NCI-H1105 treated with DMSO at 0.1 percent for 48 hours (cell line): ENCODE measurements at places on chromosomes 11 and 22.
A peak's percentile ranks its signal among the peaks of the same experiment; 100 is the strongest.

DNA sequence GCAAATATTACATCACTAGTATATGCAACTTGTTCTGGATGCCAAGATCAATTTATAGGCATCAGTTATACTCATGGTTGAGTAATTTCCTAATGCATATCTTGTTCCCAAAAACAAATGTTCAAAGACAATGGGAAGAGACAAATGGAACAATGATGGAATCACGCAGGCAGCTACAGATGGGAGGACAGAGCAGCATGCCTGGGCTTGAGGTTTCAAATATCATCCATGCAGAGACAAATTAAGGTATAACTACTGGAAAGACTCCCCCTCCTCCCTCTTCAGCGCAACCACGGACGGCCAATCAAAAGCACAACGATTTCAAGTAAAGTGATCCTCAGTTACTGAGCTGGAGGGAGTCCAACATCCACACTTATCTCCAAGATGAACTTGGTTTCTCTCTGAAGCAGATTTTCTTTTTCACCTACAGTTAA, 106.8 kb downstream of the CCDC83 start:
- peak; percentile 93 for DNase-seq

GRCh38 chr11:119641983-119642745, 86.8 kb downstream of the NECTIN1 start:
- DNase-seq, result peak; percentile 46

DNA sequence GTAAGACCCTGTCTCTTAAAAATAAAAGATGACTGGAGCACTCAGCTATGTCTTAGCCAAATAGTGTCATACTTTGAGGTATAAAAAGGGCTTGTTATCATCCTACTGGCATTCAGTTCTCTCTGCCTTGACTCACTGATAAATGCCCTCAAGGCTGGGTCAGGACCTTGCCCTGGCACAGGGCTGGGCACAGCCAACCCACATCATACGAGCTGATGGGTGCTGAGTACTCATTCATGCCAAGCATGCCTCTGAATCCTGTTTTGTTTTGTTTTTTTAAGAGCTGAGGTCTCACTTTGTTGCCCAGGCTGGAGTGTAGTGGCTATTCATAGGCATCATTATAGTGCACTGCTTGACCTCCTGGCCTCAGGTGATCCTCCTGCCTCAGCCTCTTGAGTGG, 1.9 kb downstream of the SMTNL1 start:
- no peak for DNase-seq

GRCh38 chr22:49091917-49092545, 735.6 kb downstream of the BRD1 start:
- DNase-seq, result no peak

DNA sequence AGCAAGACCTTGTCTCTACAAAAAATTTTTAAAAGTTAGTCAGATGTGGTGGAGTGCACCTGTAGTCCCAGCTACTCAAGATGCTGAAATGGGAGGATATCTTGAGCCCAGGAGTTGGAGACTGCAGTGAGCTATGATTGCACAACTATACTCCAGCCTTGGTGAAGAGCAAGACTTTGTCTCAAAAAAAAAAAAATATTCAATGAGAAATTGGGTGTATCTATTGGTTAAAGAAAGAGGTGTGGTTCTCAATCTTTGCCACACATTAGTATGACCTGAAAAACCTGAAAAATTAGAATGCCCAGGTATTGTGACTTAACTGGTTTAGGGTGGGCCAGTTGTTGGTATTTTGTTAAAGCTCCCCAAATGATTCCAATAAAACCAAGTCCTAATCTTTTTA, 32.4 kb downstream of the MTNR1B start:
- no peak for DNase-seq

DNA sequence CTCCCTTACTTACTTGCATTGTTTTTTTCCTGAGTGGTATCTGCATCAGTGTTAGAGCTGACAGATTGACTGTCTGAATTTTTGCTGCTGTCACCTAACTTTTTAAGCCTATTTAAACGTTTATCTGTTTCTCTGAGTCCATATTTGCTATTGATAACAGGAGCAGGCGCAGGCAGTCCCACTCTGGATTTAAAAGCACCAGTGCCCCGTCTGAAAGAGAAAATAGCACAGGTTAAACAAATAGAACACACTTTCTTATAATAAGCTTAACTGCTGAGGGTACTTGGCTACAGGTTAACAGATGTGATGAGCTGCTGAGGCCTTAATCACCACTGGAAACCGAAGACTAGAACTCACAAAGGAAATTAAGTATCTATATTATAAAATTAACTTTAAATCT, 45.8 kb upstream of the CHKA start:
- no peak for DNase-seq

DNA sequence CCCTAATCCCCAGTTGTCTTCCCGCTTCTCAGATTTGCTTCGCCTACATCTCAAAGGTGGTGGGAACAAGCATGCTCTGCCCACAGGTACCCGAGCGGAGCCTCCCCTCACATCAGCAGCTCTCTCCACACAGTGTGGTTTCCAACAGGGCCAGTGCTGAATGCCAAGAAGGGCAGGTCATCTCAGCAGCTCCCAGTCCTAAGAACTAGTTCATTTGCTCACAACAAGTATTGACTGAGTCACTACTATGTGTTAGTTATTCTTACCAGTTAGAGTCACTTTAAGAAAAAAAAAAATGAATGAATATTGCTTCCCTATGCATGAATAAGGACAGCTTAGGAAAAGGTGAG, 66.2 kb downstream of the THAP12 start:
- DNase-seq, result no peak

DNA sequence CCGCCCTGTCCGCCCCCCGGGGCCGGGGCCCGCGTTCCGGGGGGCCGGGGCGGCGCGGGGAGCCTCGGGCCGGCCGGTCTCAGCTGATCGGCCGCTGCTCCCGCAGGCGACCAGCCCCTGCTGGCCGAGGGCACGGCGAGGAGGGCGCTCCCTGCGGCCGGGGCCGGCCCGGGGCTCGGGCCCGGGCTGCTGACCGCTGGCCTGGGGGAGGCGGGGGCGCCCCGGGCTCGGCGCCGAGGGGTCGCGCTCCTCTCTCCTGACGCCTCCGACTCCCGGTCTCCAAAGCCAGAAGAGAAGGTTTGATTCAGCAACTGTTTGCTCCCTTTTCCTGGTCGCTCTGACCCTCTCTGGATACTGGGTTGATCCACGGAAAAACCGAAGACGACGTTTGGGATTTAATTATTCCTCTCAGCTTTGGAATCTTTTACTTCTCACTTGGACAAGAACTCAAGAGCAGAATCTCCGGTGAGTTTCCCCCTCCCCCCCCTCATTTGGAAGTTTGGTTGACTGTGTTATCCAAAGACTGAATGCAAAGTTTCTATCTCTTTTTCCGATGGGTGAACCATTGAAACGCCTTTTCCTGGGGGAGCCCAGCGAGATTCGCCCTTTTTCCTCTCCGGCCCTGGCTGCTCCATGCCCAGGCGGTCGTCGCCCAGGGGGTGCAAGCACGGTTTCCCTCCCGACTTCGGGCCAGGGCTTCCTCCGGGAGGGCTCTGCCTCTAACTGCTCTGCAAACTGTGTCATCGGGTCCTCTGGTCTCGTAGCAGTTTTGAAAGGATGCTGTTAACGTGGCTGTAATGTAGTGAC, 725 bp downstream of the KDM2A start:
- DNase-seq, result peak; percentile 11

DNA sequence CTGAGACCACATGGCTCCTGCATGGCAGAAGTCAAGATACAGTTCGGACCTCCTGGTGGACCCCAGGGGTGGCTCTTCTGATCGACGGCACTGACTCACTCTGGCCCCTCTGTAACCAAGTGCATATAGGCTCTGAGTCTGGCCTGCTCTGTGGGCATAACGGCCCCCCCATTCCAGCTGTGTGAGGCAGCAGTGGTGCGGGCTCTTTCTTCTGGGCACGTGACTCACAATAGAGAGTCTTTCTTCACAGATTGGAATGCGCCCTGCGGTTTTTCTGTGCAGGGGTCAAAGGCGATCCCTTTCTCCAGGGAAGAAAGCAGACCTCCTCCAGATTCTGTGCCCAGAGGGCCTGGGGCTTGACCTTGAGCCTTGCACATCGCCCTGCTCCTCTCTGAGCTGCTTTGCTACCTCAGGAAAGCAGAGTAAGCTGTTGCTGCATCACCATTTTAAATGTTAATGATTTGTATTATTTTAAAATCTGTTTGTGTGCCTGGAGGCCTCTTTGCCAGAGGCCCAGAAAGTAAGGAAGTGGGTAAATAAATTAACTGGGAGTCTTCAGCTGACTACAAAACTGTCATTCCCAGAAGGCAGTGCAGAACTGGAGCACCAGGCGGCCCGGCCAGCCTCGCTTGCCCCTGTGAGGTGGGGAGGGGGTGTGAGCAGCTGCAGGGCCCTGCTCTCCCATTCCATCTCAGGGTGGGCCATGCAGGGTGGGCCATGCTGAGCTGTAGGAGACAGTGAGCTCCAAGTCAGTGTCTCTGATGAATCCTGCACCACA, 199.0 kb downstream of the GRIK4 start:
- DNase-seq, result no peak

- DNase-seq, result no peak
Measured at GRCh38 chr22:39250131-39250530, 5.3 kb upstream of the PDGFB start.

DNA sequence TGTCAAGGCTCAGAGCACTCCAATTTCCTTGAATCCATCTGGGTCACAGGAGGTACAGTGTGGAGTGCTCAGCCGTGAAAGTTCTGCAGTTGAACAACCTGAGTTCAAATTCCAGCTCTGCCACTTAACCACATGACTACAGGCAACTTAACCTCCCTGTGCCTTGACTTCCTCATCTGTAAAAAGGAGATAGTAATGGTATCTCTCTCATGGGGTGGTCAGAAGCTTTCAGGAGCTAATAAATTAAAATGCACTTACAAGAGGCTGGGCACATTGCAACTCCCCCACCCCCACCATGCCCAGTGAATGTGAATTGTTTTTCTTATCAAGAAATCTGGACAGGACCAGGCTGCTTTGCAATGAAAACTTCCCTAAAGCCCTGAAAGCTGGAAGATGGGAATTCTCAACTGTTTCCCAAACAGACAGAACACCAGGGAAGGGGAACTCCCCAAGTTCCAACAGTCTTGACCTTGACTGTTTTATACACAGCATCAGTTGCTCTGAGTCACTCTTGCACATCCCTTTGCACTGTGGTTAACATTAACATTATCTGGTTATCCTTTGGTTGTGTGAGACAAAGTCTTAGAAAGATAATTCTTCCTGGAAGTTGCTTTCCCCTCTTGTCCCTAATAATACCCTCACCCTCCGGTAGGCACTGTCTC, 137.0 kb downstream of the SLC1A2 start:
- no peak for DNase-seq

GRCh38 chr11:92865352-92865751, 104.1 kb upstream of the MTNR1B start:
- no peak for DNase-seq

GRCh38 chr22:23163665-23164064, 16.6 kb upstream of the BCR start:
- no peak for DNase-seq

DNA sequence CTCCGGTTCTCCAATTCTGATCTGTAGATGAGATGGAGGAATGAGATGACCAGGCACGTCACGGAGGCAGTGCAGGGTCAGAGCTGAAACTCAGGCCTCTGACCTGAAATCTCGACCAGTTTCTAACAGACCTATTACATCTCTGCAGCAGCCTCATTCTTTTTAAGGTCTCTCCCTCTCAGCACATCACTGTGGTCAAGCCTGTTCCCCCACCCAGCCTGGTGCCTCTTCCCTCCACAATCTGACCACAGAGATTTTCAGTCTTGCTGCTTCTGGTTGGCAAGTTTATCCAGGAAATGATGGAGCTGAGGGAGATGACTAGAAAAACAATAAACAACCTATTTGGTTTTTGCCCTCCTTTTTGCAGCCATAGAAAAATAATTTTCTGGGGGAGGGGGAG, 9.5 kb downstream of the GRAMD1B start:
- no peak for DNase-seq

- no peak for DNase-seq
Measured at GRCh38 chr11:7654195-7654705, 19.1 kb downstream of the CYB5R2 start.

DNA sequence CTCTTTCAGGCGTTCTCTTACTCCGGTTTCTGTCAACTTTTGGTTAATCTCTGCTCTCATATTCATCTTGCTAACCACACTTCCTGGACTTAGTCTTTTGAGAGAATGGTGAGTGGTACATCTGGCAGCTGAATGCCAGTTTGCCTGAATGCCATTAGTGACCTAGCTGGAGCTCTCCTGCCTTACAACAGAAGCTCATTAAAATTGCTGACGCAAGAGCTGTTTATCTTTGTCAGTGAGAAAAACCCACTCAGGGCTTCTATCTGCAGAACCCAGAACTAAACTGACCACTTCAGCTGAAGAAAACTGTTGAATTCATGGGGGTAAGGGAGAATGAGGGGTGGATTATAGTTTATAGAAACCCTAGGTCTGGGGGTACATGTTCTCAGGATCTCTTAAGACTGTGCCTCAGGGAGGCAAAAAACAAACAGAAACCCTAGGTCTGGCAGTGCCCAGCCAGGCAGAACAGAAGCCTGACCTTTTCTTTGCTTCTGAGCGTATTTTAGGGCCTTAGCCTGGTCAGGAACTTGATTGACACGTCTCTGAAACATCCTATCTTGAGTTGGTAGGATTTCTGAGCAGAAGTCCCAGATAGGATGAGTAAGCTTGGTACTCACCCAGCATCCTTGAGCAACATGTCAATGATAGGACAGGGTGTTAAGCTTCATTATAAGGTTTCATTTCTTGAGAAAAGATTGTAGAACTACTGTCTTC, 52.8 kb upstream of the YWHAH start:
- no peak for DNase-seq

DNA sequence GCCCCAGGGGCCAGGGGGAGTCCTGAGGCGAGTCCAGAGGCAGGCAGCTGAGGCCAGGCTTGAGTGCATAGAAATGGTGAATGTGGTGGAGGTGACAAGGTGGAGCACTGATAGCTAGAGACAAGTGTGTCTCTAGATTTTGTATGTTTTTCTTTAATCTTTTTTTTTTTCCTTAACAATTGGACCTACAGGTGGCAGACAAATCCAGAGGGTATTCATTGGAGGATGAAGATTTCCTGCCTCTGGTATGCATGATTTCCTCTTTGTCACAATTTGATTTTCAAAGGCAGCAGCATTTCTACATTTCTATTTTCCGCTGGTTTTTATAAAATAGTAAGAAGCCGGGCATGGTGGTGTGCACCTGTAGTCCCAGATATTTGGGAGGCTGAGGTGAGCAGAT, 47.7 kb upstream of the DKK3 start:
- no peak for DNase-seq
